ENCODE measurements at places on chromosomes 2 and 18.

DNA sequence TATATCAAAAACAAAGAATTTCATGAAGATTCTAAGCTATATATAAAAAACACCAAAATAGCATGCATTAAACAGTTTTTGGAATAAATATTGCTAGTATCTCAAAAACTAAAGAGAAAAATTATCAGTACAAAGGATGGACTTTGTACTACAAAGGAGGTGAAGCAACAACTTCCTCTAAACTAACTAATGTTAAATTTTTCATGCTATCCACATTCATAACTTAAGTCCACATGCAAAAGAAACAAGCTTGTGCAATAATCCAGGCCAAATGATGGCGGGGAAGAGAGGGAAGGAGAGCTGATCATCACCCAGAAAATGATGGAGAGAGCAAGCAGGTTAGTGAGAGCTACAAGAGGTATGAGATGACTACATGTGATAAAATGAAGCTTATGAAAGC is 70.1 kb downstream of the KIDINS220 start:
- DNase-seq = no peak
- no peaks in the 10 kb centered on the region for H3K27me3 ChIP-seq
- H3K27ac ChIP-seq = no peak overlapping the region
- H3K4me1 ChIP-seq = no peaks in the 10 kb centered on the region
- H3K4me3 ChIP-seq = no peak overlapping the region

DNA sequence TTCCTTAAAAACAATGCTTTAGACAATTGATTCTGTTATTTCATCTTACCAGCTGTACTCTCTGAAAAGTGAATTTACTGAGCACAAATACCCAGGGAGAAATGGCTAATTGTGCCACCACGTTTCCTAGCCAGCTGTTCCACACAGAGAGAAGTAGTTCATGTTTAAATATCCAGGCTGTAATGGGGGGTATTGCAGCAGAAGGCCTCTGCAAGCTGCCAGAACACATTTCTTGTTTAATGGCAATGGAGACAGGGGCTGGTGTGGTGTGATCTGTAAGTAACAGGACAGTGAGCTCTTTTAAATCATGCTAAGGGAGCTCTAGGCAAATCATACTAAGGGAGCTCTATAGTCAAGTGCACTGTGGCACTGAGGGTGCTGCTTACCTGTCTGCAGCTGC is 809.2 kb downstream of the CNTNAP5 start:
- H3K4me3 ChIP-seq = no peak overlapping the region
- H3K4me1 ChIP-seq = peaks cover 27% of the 10 kb centered on the region
- peaks cover 1% of the 10 kb centered on the region for H3K36me3 ChIP-seq
- H3K27me3 ChIP-seq = no peaks in the 10 kb centered on the region
- no peak overlapping the region for H3K27ac ChIP-seq
- DNase-seq = no peak

- peaks cover 15% of the 10 kb centered on the region for H3K4me1 ChIP-seq
- H3K27me3 ChIP-seq = no peaks in the 10 kb centered on the region
- no peak overlapping the region for H3K4me3 ChIP-seq
- no peak for DNase-seq
- no peaks in the 10 kb centered on the region for H3K36me3 ChIP-seq
Measured at GRCh38 chr2:16644221-16644925, 21.3 kb downstream of the CYRIA start.

GRCh38 chr2:70892750-70893149 is 43.0 kb upstream of the ATP6V1B1 start:
- DNase-seq = no peak
- H3K36me3 ChIP-seq = no peaks in the 10 kb centered on the region
- H3K4me3 ChIP-seq = no peak overlapping the region

- H3K4me3 ChIP-seq = no peak overlapping the region
- no peak for DNase-seq
- no peaks in the 10 kb centered on the region for H3K36me3 ChIP-seq
- peaks cover 38% of the 10 kb centered on the region for H3K27me3 ChIP-seq
Measured at GRCh38 chr18:57059366-57059765, 87.5 kb upstream of the BOD1L2 start.

GRCh38 chr18:75249672-75250470 is 39.3 kb downstream of the TSHZ1 start:
- no peak overlapping the region for H3K27ac ChIP-seq
- H3K4me1 ChIP-seq = peaks cover 68% of the 10 kb centered on the region
- H3K27me3 ChIP-seq = no peaks in the 10 kb centered on the region
- no peak overlapping the region for H3K4me3 ChIP-seq
- no peaks in the 10 kb centered on the region for H3K36me3 ChIP-seq
- no peak for DNase-seq

- DNase-seq = no peak
- no peak overlapping the region for H3K4me3 ChIP-seq
- H3K27ac ChIP-seq = peak overlapping the region; percentile 29
- peaks cover 4% of the 10 kb centered on the region for H3K27me3 ChIP-seq
- peaks cover 10% of the 10 kb centered on the region for H3K4me1 ChIP-seq
- no peaks in the 10 kb centered on the region for H3K36me3 ChIP-seq
Measured at GRCh38 chr2:228318218-228318617, 136.7 kb upstream of the SPHKAP start.

GRCh38 chr2:133561045-133561852 is 7.0 kb downstream of the NCKAP5 start:
- no peak overlapping the region for H3K27ac ChIP-seq
- no peaks in the 10 kb centered on the region for H3K4me1 ChIP-seq
- no peak for DNase-seq
- H3K4me3 ChIP-seq = no peak overlapping the region
- no peaks in the 10 kb centered on the region for H3K36me3 ChIP-seq
- H3K27me3 ChIP-seq = peaks cover 8% of the 10 kb centered on the region

GRCh38 chr18:44497757-44498490 is 182.8 kb upstream of the SETBP1 start:
- H3K4me3 ChIP-seq = no peak overlapping the region
- no peak overlapping the region for H3K27ac ChIP-seq
- no peaks in the 10 kb centered on the region for H3K36me3 ChIP-seq
- H3K4me1 ChIP-seq = peaks cover 13% of the 10 kb centered on the region
- no peak for DNase-seq

GRCh38 chr2:209946539-209946938 is 55.9 kb upstream of the RPE start:
- no peaks in the 10 kb centered on the region for H3K27me3 ChIP-seq
- peaks cover 11% of the 10 kb centered on the region for H3K4me1 ChIP-seq
- no peak overlapping the region for H3K27ac ChIP-seq
- DNase-seq = no peak

DNA sequence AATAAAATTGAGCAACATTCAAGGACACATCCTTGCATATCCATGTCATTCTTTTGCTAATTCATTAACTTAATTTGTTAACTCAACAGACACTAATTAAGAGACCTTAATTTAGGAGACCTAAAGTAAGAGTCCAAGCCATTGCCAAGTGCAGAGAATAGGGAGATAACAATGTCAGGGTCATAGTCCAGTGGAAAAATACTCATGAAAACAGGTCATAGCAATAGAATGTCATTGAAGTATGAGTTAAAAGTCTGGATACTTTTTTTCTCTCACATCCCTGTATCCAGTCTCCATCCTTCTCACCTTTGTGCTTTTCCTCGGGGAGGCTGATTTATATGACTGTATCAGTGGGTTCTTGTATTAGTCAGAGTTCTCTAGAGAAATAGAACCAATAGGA is 26.6 kb upstream of the DPP4 start:
- no peaks in the 10 kb centered on the region for H3K36me3 ChIP-seq
- H3K4me1 ChIP-seq = peaks cover 3% of the 10 kb centered on the region
- peaks cover 8% of the 10 kb centered on the region for H3K27me3 ChIP-seq
- H3K4me3 ChIP-seq = no peak overlapping the region
- no peak for DNase-seq

DNA sequence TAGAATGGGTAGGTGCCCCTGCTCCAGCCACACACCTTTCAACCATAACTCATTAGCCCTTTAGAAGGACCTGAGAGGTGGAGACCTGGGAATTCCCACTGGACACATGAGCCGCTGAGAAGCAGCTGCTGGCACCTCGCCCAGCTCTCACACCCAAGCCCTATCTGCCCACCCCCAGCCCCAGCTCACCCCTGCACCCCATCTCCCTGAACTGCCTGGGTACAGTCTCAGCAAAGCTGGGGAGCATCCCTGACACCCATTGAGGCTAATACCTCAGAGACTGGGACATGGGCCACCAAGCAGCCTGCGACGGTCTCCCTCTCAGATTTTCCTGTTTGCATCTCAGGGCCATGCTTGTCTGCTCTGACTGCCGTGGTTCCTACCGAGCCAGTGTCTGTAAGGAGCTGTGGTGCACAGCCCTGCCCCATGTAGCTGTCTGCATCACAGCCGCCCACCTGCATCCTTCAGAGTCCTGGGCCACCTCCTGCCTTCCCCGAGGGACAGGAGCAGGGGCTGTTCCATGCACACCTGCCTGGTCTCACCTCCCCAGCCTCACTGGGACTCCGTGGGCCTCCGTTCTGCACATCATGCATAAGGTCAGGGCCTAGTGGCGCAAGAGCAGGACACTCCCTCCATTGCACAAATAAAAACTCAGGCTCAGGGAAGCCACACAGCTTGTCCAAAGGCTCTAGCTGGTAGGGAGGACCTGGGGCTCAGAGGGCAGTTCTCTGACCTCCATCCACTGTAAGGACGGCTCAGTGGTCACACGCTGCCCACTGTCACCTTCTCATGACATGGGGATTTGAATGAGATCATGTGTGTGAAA is 90.0 kb downstream of the SEPTIN10 start:
- H3K27me3 ChIP-seq = no peaks in the 10 kb centered on the region
- no peak for DNase-seq
- H3K27ac ChIP-seq = no peak overlapping the region
- no peaks in the 10 kb centered on the region for H3K4me1 ChIP-seq
- no peak overlapping the region for H3K4me3 ChIP-seq

DNA sequence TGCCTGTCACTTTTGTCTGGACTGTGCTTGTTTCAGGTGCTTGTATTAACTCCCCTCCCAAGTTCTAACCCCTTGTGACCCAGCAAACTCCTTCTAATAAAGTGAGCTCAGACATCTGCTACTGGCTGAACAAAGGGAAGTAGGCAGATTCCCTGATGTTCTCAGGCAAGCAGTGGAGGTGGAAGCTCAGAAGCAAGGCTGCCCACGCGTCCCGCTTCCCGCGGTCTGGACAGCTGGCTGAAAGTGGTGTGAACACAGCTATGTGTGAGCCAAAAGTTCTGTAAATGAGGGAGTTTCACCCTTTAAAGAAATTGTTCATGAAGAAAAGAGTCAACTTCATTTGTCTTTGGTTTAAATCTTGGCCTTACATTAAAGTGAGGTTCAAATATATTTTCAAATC is 40.0 kb downstream of the NAPG start:
- H3K4me1 ChIP-seq = peaks cover 11% of the 10 kb centered on the region
- no peak overlapping the region for H3K4me3 ChIP-seq
- no peak overlapping the region for H3K27ac ChIP-seq

DNA sequence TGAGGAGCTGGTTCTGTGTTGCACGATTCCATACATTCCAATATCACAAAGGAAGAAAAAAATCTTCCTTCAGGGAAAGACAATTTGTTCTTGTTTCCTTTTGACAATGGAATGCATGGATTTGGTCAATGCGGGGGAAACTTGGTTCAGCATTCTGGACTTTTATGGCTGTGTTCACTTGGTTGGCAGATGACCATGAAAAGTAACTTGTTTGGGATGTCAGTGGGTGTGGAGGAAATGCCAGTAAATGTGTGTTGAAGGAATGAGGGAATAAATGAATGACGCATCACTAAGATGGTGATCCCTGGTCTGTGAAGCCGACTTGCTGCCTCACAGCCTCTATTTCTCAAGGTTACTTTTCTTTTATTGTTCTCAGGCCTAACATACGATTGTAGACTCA is 53.7 kb downstream of the THUMPD2 start:
- peak overlapping the region; percentile 85 for H3K27ac ChIP-seq
- H3K4me3 ChIP-seq = no peak overlapping the region
- peaks cover 54% of the 10 kb centered on the region for H3K4me1 ChIP-seq
- no peak for DNase-seq
